Activated naive CD4-positive, alpha-beta T cell treated with Interleukin-2 at 50 U/mL for 16 hours (primary cell): ENCODE measurements at places on chromosomes 3 and 15.

DNA sequence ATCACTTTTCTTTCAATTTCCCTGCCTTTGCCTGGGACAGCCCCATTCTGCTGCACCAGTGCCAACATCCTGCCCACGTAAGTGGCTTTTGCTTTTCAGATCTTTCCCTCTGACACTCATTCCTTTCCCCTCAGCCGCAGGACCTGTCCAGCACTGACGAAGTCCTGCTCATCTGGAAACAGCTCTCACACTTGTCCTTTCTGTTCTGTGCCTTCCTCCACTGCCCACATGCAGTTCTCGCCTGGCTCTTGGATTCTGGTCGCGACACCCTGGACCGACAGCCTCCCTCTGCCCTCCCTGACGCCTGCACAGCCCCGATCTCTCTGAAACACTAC, 99.7 kb downstream of the ADCY5 start:
- no peak for DNase-seq

DNA sequence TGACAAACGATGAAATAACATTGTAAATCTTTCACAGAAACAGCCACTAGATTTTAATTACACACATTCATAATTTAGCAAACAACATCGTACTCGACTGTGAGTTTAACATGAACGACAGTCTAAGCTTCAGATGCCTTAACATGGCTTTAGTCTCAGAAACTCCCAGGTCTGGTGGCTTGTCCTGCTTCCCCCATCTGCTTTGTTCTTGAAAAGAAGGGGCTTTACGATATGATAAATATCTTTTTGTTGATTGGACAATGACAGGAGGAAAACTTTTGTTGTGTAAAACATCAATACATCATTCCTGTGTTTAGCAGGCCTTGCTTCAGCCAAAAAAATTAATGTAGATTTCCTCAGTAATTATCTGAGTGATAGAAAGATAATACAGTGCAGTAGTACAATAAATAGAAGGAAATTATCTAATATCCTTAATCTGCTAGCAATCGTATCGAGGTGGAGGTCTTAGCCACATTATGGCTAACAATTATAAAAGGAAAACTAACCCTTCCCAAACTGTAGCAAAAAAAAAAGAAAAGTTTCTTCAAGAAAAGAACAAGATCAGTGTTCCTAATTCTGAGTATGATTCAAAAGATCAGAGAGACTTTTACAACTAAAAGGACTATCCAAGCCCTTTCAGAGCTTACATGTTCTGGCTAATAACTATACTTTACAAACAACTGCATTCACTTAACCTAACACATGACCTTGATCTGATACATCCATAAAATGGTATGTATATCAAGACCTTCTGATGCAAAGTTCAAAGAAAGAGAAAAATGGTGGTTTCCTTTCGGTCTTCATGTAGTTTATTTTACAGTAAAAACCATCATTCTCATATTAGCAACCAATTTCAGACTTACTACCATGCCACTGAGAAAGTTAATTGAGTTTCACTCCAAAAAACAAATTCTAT, 535.7 kb downstream of the FOXP1 start:
- DNase-seq: no peak

GRCh38 chr15:92843814-92844213, 56.3 kb upstream of the CHD2 start:
- DNase-seq: no peak

DNA sequence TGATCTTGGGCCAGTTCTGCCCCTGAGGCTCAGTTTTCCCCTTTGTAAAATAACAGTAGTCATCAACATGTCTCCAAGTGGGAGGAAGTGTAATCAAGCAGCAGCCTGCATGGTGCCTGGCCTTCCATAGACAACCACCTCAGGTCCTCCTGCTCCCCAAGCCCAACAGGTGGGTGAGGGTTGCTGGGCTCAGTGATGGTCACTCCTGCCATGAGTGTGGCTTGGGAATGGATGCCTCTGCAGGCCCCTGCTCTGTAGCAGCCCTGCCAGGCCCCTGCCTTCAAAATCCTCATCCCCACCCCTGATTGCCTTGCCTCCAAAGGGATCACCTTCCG, 59.1 kb upstream of the SLC6A1 start:
- no peak for DNase-seq

GRCh38 chr15:66777054-66777453, 75.0 kb downstream of the SMAD6 start:
- DNase-seq: no peak
